Effector CD4-positive, alpha-beta T cell (primary cell): ENCODE measurements at places on chromosomes 6 and 20.

- DNase-seq: no peak
Measured at GRCh38 chr6:31961616-31962015, 2.6 kb downstream of the SKIC2 start.

DNA sequence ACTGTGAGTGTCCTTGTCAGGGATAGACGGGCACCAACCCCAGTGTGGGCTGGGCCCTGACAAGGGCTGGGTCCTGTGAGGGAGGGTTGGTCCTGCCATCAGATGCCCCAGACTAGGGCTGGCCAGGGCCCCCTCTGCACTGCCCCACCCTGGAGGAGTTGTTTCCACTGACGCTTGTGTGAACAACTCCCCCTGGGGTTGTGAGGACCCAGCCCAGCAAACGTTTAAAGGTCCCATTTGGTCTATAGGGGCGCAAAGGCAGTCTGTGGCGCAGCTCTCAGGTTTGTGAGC lies 104.1 kb downstream of the BMP7 start:
- DNase-seq: no peak

GRCh38 chr6:139291813-139292619 lies at the start of gene TXLNB:
TSS of gene TXLNB (minus strand) at chr6:139291998. CDS start at chr6:139288899, 3,099 bp downstream.
- DNase-seq: peak; percentile 56

- no peak for DNase-seq
Measured at GRCh38 chr6:112305795-112306564, 41.1 kb upstream of the RFPL4B start.

GRCh38 chr6:122214605-122215318 lies 184.7 kb upstream of the HSF2 start:
- no peak for DNase-seq

DNA sequence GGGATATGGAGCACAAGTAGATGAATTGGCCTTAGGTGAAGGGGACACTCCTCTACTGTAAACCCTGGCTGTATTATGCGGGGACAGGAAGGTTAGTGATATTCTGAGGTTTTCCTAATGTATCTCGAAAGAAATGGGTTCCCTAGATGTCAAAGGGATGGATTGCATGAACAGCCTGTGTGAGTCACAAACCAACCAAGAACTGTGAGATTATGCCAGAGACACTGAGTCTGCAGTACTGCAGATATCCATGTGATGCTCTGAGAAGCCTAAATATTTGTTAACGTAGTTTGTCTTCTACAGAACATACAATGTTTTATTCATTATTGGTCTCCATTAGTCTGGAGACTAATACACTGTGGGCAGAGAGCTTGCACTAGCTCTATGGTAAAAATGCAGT lies 182.2 kb downstream of the AKAP7 start:
- no peak for DNase-seq

- DNase-seq: no peak
Measured at GRCh38 chr6:1689141-1689540, 79.4 kb downstream of the FOXC1 start.

GRCh38 chr6:132715204-132715603 lies 1.3 kb upstream of the VNN1 start:
- DNase-seq: no peak

GRCh38 chr6:13462458-13463327 lies 24.7 kb downstream of the GFOD1 start:
- no peak for DNase-seq

DNA sequence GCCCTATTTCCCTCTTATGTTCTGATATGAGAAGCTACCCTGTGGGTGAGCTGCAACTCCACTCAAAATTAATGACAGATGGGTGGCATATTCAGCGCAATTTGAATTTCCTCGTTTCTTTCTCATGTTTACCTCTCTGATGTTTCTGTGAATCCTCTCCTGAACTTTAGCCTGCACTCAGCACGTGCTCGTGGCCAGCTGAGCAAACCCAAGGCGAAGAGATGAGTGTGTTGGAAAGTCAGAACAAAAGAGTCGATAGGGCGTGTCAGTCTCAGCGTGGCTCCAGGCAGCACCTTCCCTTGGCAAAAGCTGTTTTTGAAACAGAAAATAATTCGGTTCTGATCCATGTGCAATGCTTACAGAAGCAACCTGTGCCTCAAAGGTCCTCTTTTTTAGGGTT lies 226.1 kb upstream of the GMDS start:
- DNase-seq: no peak
